ENCODE measurements at places on chromosomes 7 and 10.

GRCh38 chr7:91267171-91267955, 3.1 kb downstream of the FZD1 start:
- DNase-seq, result no peak

GRCh38 chr10:11437391-11438142, 173.9 kb downstream of the USP6NL start:
- no peak for DNase-seq

- no peak for DNase-seq
Observed at GRCh38 chr10:71191551-71192076, 20.8 kb upstream of the UNC5B start.

- no peak for DNase-seq
Observed at GRCh38 chr7:82018226-82018625, 248.4 kb upstream of the HGF start.

DNA sequence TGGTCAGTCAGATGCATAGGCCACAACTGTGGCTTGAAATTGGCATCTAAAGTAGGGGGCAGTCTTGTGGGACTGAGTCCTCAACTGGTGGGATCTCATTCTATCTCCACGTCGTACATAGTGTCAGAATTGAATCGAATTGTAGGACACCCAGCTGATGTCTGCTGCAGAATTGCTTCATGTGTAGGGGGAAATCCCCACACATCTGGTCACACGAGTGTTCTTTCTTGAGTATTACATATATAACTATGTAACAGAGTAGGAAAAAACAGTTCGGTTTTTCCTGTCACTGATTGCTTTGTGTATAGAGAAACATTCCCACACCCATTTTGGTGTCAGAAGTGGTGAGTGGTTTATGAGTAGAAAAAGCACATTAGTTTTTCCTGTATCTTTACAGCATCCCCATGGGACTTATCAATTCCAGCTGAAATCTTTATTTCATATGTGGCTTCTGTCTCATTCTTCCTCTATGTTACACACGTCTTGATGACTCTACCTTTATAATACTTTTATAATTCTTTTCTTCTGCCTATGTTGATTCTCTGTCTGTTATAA, 79.4 kb upstream of the PCGF5 start:
- no peak for DNase-seq

GRCh38 chr10:100374200-100374655, 27.2 kb downstream of the SCD start:
- no peak for DNase-seq

DNA sequence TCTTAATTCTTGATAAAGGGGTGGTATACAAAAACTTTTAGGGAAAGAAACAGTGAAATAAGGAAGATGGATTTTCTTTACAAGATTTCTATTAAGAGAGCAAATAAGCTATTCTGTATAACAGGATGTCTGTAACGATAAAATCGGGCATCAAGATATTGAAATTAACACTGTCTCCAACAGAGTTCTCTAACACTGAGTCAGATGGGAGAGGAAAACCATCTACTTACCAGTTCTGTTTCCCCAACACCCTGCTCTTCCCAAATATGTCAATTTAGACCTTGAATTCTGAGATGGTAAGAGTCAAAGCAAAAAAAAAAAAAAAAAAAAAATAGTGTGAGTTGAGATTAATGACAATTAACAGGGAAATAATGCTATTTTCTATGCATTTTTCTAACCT, 23.0 kb downstream of the SMURF1 start:
- DNase-seq, result no peak

DNA sequence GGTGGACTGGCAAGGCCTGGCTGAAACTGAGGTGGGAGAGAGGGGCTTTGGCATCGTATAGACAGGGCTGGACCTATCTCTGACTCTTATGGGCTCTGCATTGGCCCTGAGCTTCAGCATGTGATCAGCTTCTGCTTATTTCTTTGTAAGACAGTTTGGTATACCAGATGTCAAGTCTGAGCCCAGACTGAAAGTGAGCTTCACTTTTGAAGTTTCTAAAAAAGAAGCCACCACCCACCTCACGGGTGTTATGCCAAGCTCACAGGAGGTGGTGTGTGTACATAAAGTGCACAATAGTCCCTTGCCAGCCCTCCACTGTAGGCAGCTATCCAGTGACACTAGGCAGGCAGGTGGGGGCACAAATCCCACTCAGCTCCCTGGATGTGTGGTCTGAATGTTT, 68.7 kb upstream of the SEPHS1 start:
- no peak for DNase-seq

GRCh38 chr7:43727003-43727402, 2.3 kb downstream of the COA1 start:
- no peak for DNase-seq

- DNase-seq, result peak; percentile 83
Observed at GRCh38 chr10:110226543-110226925, 19.1 kb downstream of the MXI1 start.

- no peak for DNase-seq
Observed at GRCh38 chr7:142519079-142520078, 229.9 kb upstream of the PRSS1 start.

DNA sequence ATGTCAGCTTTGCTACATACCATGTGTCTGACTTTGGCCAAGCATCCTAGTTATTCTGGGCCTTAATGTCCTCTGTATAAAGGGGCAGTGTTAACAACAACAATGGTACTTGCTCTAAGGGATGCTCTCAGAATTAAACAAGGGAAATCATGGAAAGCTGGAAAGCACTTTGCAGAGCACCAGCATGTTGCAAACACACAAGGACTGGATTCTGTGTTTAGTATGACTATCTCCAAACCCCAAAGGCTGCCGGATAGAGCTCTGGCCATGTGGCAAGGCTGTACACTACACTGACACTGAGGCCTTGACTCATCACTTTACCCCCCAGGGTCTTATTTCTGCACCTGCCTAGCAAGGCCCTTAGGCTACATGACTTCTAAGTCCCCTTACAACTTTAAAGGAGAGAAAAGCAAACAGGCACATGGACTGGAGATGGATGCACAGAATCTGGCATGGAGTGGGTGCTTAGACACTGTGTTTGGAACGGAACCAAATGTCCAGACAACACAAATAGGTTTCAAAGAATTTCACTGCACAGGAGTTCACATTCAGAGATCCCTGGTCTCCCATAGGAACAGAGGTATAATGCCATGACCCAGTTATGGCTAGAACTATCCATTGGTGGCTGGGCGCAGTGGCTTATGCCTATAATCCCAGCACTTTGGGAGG, 74.6 kb downstream of the FAM13C start:
- no peak for DNase-seq

DNA sequence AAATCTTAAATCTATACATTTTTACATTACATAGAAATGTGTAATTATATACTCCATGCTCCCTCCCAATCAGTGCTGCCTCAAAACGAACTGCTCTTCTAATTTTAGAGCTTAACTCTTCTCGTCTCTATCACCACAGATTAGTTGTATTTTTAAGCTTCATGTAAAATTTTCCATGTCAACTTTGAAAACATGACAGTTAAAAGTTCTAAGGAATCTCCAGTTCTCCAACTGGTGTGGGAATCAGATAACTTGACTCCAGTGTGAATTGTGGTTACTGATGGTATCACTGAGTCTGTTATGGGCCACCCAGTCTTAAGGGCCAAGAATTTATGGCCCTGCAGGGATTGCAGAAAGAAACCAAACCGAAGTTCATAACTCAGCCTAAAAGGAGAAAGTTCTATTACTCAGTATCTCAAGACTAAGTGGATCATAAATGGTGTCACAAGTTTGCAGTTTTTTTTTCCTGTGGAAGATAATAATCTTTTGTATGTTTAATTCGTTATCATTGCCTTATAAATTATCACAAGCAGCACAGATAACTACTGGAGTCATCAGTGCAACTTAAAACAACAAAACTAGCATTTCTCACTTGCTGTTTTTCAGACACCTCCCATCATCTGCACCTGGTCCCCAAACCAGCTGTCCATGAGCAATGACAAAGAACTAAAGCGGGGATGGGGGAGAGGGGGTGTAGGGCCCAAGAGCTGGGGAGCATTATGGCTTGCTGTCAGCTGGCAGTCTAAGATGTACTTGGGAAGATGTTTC, 31.5 kb upstream of the KMT2E start:
- DNase-seq, result no peak

GRCh38 chr10:86099542-86100334, 266.9 kb downstream of the GRID1 start:
- DNase-seq, result no peak

- DNase-seq, result no peak
Observed at GRCh38 chr10:104331208-104331838, 6.9 kb downstream of the ITPRIP start.

- DNase-seq, result no peak
Observed at GRCh38 chr10:115417585-115418265, 324.6 kb downstream of the ATRNL1 start.

DNA sequence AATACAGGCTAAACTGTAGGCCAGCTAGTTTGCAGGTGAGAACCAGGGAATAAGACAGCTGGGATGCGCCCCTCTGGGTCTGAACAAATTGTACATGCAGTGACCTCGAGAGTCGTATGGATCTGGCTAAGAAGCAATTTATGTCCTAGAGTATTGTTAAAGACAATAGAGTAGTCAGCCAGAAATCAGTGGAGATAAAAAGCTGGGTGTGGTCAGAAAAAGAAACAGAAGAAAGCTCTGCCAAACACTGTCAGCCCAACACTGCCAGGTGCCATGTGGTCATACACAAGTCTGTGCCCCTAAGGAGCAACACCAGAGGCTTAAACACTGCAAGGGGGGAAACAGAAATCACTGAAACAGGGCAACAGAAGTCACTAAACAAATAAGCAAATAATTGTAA, 62.2 kb downstream of the CNOT4 start:
- DNase-seq, result no peak

GRCh38 chr10:73065441-73065840, 31.2 kb downstream of the P4HA1 start:
- DNase-seq, result no peak

GRCh38 chr7:143216151-143216550, 5.7 kb upstream of the TAS2R40 start:
- DNase-seq, result no peak

GRCh38 chr10:124338276-124338925, 80.3 kb downstream of the OAT start:
- no peak for DNase-seq

- no peak for DNase-seq
Observed at GRCh38 chr10:114397651-114398145, 6.6 kb downstream of the AFAP1L2 start.

GRCh38 chr10:49361178-49361554, 34.7 kb downstream of the DRGX start:
- no peak for DNase-seq

DNA sequence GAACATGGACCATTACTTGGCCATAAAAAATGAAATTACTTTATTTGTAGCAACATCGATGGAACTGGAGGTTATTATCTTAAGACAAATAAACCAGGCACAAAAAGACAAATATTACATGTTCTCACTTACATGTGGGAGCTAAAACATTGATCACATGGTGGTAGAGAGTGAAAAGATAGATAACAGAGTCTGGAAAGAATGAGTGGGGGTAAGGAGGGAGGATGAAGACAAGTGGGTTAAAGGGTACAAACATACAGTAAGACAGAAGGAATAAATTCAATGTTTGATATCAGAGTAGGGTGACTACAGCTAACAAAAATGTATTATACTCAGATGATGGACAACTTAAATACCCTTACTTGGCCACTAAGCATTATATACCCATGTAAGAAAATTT, 100.0 kb upstream of the WNT16 start:
- DNase-seq, result no peak

- DNase-seq, result no peak
Observed at GRCh38 chr7:50695026-50695425, 87.7 kb downstream of the GRB10 start.

DNA sequence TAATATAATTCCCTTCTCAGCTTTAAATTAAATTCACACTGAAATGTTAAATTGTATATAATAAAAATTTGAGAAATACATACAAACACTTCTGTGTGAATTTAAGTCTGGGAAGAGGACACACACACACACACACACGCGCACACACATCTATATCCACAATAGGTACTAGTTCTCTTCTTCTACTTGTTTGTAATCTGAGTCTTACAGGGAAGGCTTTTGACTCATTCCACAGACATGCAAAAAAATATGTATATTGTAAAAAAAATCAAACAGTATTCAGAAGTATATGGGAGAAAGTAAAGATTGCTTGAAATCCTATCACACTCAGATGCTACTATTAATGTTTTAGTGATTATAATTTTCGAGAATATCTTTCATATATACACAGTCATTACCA, 276.2 kb downstream of the MDFIC start:
- DNase-seq, result no peak

DNA sequence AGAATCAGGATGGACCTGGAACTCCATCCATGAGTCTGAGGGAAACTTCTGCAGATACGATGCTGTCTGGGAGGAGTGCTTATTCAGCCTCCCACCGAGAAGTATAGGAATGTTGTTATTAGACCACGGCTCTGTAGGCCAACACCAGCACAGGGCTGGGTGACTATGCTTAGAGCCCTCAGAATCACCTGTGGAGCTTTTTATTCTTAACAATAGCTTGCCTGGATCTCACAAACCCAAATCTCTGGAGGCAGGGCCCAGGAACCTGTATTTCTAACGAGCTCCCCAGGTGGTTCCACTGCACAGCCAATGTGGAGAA, 55.6 kb upstream of the ARID5B start:
- no peak for DNase-seq
